Caki2 (cell line): ENCODE measurements at places on chromosomes 3 and 15.
A peak's percentile ranks its signal among the peaks of the same experiment; 100 is the strongest.

- no peak for DNase-seq
These were observed 9.3 kb upstream of the SRP14 start for GRCh38 chr15:40048211-40048792.

DNA sequence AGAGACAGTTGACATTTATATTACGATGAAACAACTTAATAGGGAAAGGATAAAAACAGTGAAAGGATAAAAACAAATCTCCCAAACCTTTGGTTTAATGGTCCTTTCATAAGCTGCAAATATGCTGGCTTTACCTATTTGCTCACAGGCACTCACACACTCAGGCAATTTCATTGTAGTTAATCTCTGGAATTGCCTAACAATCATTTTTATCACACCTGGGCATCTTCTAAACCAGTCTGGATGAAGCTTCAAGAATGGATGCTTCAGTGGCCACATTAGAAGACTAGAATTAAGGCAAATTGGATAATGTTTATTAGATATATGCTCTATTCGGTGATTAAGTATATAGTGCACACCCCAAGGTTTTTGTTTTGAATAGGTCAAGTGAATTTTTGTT is 13.5 kb downstream of the OSBPL10 start:
- no peak for DNase-seq

DNA sequence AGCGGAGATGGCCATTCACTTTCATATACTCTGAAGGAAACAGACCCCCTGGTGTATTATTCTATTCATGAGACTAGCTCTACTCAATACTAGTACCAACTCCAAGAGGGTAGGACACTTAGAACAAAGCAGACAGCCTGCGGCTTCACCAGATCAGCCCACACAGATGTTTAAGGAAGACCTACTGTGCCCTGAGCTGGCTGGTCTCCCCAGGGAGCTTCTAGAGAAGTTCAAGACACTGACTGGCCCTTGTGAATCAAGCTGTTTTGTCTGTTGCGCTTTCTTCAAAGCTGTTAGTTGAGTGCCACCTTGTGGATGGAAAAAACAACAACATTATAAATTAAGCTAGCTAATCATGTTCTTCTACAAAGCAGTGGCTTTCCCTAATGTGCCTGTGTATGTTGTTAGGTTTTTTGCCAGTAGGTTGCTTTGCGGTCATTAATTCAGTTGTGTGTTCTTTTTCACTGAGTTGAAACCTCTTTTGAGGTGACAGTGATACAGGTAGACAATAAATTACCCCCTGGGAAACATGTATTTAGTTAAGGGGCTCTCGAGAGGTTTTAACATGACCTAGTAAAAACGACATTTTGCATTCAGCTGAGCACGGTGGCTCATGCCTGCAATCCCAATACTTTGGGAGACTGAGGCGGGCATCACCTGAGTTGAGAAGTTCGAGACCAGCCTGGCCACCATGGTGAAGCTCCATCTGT is 64.2 kb upstream of the MYZAP start:
- peak; percentile 61 for DNase-seq

DNA sequence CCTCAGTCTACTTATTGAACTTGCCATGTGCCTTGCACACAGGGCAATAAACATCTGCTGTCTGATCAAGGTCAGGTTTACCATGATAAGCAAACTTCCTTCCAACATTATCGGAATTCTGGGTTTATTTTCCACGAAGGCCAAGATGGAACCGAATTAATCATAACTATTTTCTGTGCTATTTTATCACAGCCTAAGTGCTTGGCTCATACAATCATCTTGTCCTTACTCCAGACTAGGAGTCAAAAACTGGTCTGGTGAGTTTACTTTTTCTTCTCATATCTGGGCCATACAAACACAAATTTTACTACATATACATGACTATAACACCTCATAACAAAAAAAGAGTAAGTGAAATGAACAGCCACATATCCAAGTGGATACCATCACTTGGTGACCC is 2.3 kb downstream of the FBN1 start:
- no peak for DNase-seq

DNA sequence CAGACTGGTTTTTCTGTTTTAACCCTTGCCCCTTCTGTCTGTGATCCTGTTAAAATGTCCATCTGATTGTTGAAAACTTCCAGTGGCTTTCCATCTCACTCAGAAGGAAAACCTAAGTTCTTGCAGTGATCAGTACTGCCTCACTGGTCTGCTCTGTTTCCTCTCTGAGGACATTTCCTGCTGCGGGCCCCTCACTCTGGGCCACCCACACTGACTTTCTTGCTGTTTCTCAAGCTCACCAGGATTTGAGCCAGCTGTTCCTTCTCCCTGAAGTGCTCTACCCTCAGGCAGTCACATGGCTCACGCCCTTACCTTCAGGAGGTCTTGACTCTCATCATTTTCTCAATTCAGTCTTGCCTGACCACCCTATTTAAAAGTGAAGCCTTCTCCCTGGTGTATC is 1.8 kb downstream of the GRK7 start:
- no peak for DNase-seq

- DNase-seq, result no peak
These were observed 6.8 kb upstream of the CHST14 start for GRCh38 chr15:40463886-40464545.

- peak; percentile 58 for DNase-seq
These were observed 128.8 kb downstream of the FRMD5 start for GRCh38 chr15:44066211-44066827.

DNA sequence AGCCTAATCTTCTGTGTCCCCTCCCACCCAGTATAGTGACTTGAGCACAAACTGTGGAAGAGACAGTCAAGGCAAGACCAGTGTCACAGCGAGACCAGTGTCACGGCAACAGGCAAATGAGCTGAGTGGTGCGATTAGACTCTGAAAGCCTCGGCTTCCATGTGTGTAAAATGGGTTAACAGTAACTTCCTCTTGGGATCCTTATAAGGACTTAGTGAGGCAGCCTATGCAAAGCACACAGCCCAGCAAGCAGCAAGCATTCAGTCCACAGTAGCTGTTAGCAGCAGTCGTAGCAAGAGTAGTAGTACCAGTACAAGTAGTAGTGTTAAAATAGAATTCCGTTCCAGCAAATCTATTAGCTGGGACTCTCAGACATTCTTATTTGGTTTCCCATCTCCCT is 334.1 kb downstream of the GABRB3 start:
- DNase-seq, result no peak

DNA sequence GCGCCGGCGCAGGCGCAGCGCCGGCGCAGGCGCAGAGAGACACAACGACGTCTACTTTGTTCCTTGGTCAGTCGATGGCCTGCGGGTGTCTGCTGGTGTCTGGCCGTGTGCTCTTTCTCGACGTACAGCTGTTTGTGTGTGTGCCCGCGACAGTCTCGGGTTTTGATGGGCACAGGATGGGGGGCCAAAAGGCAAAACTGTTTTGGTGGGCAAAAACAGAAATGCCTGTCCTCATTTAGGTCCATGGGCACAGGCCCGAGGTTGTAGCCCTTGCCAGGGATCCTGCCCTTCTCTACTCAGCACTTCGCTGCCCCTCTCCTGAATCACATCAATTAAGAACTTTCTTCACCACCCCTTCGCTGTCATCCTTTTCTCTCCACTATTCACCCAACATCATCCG is 184.8 kb upstream of the CHL1 start:
- DNase-seq, result no peak

DNA sequence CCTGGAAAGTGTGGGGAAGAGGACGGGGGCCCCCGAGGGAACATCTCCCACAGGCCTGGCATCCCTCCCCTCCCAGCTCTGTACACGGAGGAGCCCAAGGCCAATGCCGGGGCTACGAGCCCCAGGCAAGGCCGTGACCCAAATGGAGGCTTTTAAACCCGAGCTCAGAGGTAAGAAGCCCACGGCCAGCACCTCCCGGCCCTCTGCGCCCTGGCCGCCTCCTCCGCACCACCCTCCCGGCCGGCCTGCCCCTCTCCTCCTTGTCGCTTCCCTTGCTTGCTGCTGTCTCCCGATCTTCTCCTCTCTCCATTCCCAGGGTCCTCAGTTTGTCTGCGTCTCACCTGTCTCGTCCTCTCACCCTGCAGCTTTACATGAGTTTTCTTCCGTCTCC is 1.3 kb downstream of the MUC4 start:
- DNase-seq, result no peak

GRCh38 chr15:80977627-80978036 is 12.0 kb downstream of the MESD start:
- no peak for DNase-seq

DNA sequence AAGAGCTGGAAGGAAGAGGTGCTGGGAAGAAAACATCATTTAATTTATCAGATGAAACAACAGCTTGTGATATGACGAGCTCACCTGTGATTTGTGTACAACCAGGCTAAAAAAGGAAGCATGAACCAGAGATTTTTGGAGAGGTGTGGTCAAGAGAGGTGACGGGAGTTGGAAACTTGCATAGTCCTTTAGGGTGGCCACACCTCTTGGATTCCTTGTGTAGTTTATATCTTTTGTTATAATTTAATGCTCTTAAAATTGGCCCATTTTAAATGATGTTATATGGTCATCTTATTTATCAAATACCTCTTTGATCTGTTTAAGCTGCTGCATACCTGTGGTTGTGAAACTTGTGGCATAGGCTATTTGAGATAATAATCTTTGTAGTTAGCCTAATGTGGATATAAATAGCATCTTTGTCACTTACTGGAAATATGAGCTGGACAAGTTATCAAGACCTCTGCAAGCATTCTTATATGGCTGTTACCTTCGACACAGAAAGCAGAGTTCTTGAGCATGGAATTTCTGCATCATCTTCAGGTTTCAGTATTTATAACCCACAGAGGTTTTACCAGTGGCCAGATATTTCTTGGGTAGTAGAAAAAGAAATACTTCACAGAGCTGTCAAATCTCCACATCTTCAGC is 49.1 kb downstream of the IL1RAP start:
- no peak for DNase-seq

- DNase-seq, result no peak
These were observed 11.8 kb upstream of the SGO1 start for GRCh38 chr3:20197775-20198174.

- DNase-seq, result no peak
These were observed 133.0 kb upstream of the SOX2 start for GRCh38 chr3:181578743-181579142.

GRCh38 chr3:13045241-13045903 is 27.9 kb downstream of the IQSEC1 start:
- no peak for DNase-seq

DNA sequence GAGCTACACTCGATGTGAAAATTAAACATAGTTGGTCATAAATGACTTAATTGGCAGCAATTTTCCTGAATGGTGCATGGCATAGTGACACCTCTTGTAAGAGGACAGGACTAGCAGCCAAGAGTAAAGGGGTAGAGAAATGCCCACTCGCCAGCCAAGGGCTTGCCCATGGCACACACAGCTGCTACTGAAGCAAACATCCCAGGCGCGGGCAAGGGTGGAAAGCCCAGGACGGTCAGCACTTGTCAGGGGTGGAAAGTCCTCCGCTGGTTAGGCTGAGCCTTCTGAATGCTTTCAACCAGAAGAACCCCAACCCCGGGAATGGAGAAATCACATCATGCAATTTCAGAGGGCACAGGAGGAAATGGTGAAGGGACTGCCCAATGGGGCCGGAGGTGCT is 31.6 kb downstream of the BDH1 start:
- DNase-seq, result no peak

- no peak for DNase-seq
These were observed 5.9 kb downstream of the ANKRD63 start for GRCh38 chr15:40276927-40277326.

DNA sequence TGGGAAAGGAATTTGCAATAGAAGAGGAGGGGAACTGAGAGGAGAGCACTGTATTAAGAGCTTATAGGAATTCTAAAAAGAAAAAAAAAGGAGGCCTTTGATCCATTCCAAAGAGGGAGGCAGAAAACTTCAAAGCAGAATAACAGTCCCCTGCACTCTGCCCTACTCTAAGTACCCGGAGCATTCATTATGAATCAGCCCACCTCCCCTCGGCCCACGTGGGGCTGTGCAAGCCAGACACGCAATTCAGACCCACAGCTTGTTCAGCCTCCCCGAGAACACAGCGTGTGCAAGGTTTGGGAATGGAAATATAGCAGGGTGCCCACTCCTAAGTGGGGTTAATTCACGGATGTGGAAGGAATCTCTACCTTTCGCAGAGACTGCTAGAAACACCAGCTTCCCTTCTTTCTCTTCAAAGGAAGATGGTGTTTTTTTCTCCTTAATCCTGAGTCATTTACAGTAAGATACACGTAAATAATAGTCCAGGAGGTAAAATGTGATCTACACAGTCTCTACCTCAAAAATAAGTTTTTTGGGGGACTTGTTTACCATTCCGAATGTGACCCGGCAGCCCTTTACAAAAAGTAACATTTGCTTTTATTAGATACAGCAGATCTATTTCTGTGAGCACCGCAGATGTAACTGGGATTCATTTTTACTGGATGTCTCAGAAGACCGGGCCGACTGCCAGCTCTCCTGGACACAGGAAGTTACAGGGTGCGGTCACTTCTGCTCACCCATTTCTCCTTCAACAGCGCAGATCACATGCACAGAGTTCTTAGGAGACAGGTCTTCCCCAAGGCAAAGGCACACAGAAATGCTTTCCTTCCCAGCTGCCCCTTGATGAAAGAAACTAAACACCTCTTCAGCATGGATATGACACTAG is 768.5 kb upstream of the CFAP20DC start:
- DNase-seq, result peak; percentile 69

DNA sequence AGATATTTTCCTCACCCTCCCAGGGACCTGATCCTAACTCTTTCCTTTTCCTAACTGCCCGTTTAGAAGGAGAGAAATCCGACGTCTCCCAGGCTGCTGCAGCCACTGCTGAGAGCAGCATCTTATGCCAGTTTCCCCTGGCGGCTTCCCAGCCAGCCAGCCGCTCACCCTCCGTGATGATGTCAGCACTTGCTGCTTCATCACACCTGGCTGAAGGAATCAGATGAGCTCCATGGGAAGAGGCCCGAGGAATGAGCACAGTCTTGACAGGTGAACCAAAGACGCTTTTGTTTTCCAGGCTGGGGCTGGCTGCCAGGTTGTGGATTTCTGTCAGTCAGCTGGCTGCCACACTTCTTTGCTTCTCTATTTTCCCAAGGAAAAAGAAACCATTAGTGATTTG is 445.1 kb upstream of the RBMS3 start:
- DNase-seq, result no peak

- no peak for DNase-seq
These were observed 11.1 kb downstream of the ATOSA start for GRCh38 chr15:52668133-52668532.

DNA sequence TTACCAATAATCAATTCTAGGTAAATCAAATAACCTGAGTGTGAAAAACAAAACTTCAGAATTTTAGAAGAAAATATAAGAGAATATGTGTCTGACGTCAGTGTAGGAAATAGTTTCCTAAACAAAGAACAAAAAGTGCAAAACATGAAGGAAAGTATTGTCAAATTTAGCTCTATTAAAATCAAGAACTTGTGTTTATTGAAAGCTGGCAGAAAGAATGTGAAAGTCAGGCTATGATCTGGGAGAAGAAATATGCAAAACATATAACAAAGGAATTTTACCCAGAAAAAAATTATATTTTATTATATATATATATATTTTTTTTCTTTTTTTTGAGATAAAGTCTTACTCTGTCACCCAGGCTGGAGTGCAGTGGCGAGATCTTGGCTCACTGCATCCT is 129.1 kb upstream of the ANKRD28 start:
- DNase-seq, result no peak

GRCh38 chr3:118977118-118977517 is 57.5 kb downstream of the IGSF11 start:
- DNase-seq, result no peak
